Stomach (tissue), 19 donors: ENCODE measurements at places on chromosomes 7 and 10.

GRCh38 chr7:13057462-13058200 lies 370.2 kb downstream of the ARL4A start:
- no peak for DNase-seq

DNA sequence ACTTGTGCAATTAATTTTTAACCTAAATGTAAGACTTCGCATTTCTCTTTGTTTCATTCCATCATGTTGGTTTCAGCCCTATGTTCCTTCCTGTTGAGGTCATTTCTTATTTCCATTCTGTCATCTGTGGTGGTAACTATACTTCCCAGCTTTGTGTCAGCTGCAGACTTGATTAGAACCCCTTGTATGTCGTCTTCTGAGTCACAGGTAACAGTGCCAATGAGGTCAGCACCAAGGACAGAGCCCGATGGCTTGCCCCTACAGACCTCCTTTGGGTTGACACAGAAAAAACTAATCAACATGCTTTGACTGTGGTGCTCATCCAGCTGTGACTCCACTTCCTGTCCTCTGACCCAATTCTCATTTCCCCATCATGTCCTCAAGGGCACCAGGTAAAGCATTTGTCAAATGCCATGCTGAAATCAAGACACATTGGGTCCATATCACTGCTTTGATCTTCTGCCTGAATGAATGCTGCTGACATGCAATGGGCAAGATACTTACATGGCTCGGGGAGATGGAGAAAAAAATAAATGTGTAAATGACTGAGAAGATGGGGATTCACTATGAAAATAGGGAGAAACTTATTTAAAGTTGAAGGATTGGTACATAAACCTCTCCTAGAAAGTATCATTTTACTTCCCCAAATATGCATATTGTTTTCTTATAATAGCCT lies 25.6 kb upstream of the CRTAC1 start:
- peak; percentile 51 for DNase-seq

DNA sequence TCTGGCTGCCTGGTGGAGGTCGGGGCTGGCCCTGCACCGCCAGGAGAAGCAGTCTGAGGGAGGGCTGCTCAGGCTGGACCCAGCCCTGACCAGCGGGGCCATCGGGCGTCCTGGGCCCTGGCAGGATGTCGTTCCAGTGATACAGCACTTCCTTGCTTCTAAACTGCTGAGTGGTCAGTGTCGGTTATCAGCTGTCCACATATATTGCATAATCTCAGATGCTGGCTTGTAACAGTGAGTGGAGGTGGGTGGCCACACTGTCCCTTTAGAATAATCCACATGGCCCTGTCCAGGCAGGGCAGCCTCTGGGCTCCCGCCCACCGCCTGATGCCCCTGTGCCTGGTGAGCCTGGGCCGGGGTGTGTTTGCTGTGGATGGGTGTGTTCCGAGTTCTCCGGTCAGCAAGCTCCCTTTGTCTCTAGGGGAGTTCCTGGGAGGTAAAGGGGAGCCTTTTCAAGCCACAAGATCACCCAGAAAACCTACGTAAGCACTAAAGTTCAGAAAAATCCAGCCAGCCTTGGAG lies 86.1 kb downstream of the LHPP start:
- peak; percentile 47 for DNase-seq

DNA sequence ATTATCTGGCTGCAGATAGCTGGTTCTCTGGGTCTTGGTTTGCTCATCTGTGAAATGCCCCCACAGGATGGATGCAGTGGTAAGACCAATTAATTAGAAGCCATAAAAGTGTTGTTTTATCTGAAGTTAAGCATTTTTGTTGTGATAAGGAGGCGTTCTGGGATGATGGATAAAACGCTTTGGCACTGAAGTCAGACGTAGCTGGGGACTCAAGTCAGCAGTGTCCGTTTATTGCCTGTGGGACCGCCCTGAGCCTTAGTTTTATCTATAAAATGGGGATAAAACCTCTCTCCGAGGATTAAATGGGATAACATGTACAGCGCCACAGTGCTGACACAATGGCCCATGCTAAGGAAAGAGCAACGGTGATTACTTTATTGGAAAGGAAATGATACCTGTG lies 34.7 kb downstream of the TCF7L2 start:
- no peak for DNase-seq

DNA sequence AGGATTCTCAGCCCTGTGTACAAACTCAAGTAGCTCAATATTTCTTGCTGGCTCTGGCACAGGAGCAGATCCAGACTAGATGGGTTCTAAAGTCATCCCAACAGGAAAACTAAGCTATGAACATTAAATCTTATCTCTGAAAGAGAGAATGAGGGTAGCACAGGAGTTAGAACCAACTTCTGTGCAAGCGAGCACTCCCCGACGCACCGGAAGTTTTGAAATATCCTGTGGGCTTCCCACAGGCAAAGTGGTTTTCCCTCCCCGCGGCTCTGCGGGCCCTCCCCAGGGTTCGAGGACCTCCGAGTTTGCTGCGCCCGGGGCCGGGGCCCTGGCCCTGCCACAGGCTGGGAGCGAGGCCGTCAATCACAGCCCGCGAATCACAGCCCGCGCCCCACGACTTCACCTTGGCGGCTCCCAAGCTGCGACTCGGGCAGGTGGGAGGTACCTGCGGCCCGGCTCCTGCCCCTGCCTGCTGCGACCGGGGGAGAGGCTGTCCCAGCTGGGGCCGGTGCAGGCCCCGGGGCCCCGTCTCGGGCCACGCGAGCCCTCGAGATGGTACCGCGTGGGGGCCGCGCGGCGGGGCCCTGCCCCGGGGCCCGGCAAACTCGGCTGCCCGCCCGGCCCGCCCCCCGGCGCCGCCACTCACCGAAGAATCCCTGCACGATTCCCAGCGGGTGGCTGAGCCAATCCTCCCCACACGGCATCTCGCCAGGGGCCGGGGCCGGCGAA lies 598 bp downstream of the MCMBP start:
- DNase-seq = peak; percentile 65

- no peak for DNase-seq
Observed at GRCh38 chr7:14748461-14748860, 154.1 kb downstream of the DGKB start.

DNA sequence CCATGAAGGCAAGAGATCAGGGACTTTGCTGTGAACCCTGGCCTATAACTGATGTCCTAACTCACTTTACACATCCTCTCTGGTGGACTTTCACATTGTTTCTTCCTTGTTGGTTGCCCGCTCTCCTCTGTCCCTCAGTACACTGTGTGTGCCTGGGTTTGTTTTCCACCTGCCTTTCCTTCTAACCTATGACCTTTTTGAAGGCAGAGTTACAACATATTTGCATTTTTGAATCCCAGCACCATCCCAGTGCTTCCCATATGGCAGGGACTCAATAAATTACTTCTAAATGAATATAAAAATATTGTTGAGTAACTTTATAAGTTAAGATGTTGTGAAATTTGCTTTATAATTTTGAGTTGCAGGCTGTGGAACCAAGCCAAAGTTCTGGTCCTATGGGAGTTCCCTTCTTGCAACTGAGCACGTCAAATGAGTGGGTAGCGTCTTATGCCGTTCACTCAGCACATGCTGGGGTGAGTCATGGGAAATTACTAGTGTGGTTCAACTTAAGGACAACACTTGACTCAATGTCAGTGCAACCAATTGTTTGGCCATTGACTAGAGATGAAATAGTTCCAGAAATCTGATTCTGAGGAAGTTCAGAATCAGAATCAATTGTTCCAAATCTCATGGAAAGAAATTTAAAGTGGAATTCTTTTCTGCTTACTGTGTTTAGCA lies 250.9 kb downstream of the TWIST1 start:
- peak; percentile 72 for DNase-seq

- DNase-seq = no peak
Observed at GRCh38 chr7:12757443-12757842, 70.0 kb downstream of the ARL4A start.

DNA sequence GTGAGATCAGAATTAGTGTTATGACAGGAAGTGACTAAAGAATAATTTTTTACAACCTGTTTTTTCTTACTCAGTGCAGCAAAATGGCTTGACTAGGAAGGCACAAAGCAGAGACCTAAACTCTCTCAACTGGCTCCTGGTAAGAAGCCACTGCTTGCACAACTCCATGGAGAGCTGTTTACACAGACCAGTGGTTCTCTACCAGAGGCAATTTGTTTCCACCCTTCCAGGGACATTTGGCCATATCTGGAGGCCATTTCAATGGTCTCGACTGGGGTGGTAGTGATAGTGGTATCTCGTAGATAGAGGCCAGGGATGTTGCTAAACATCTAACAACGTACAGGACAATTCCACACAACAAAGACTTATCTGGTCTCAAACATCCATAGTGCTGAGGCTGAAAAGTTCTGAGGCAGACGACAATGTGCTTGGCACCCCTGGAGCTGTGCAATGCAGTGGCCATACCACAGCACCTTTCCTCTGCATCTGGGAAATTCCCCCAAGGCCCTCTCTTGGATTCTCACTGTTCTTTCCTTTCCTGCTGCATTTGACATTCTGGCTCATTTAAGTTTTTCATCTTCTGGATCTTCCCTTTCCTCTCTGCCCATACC lies 105.4 kb upstream of the LAMB4 start:
- no peak for DNase-seq

DNA sequence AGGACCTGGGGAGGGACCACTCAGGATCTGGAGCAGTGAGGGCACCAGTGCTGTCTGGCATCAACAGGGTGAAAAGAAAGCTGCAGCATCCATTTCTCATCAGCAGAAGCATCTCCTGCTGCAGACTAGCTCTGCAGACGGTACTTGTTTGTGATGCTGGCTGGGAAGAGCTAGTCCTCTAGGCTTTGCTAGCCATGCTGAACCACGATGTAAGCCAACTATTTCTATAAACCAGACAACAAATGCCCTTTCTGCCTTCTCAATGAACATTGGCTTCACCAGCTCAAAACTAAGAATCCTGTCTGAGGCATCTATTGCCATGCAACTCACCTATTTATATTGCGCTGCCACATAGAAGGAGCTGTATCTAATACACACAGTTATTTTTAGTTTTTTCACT lies 65.6 kb downstream of the CTTNBP2 start:
- DNase-seq = no peak
